ENCODE measurements at places on chromosomes 13 and 19.

GRCh38 chr13:51416107-51416506, 36.7 kb downstream of the INTS6 start:
- no peak for DNase-seq

DNA sequence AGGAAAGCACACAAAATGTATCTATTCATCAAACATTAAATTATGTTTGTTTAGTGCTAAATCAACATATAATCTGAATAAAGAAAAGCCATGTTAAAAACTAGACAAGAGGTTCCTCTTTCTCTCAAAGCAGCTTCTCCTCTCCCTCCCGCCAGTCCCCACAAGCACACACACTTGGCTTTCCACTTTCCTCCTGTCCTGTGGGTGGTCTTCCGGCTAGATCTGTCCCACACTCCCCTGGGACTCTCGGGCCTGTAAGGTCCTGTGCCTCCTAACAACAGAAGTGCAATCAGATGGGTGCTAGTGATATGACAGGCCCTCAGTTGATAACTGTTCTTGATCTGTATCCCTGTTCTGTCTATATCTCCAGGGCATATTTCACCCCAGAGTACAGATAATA, 45.6 kb upstream of the RAP2A start:
- no peak for DNase-seq

- DNase-seq: no peak
Observed at GRCh38 chr13:78689011-78689410, 30.1 kb upstream of the OBI1 start.

GRCh38 chr19:2811735-2812413, 7.8 kb upstream of the ZNF554 start:
- no peak for DNase-seq

DNA sequence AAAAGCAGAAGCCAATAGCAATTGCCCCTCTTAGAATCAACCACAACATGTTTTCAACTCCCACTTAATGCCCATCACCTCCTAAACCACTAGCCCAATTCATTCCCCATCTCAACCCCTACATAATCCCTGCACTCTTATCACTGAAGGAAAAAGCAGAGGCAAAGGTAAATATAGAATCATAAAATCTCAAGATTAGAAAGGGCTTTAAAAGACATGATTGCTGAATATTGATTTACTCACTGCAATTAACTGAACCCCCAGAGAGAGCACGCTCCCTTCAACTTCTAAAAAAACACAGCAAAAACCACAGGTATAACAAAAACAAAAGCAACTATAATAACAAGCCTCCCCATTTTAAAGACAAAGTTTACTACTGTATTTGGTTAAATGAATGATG, 15.1 kb upstream of the POU4F1 start:
- no peak for DNase-seq

DNA sequence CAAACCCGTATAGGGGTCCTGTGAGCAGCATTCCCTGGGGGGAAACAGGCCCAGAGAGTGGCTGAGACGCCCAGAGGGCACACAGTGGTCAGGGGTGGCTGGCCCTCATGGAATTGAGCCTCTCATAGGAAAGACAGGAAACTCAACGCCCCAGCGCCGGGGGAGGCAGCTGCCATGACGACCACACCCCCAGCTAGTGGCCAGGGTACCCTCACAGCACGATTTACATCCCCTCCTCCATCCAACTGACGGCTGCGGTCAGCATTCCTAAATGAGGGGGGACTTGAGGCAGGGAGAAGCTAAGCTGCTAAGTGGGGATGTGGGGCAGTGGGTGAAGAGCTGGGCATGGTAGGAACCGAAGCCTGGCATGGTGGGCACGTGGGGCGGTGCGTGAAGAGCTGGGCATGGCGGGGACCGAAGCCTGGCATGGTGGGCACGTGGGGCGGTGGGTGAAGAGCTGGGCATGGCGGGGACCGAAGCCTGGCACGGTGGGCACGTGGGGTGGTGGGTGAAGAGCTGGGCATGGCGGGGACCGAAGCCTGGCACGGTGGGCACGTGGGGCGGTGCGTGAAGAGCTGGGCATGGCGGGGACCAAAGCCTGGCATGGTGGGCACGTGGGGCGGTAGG, 10.0 kb downstream of the MED16 start:
- DNase-seq: no peak

DNA sequence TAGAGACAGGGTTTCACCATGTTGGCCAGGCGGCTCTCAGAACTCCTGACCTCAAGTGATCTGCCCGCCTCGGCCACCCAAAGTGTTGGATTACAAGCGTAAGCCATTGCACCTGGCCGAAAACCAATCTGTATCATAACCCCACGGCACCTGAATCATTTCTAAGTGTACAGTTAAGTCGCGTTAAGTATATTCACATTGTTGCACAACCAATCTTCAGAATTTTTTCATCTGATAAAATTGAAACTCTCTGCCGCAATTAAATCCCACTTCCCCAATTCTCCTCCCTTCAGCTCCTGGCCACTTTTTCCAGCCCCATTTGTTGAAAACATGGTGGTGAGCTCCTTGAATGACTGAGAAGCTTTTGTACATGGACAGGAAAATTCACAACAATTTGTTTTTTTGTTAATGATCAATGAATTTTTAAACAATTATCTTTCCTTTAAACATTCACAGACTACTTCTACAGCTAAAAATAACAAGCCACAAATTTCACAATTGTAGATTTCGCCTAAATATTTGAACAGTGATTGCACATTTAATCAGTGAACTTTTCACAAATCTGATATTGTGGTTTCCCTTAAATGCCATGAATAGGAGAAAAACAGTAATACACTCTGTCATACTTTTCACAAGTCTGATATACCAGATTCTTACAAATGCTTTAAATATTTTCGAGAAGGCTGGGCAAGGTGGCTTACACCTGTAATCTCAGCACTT, 13.8 kb downstream of the FGF21 start:
- DNase-seq: no peak
